Activated CD8-positive, alpha-beta memory T cell treated with anti-CD3 and anti-CD28 coated beads for 4 hours (primary cell): ENCODE measurements at places on chromosomes 3 and 15.

- no peak for DNase-seq
These were observed 213.4 kb downstream of the ZBBX start for GRCh38 chr3:167166594-167167253.

DNA sequence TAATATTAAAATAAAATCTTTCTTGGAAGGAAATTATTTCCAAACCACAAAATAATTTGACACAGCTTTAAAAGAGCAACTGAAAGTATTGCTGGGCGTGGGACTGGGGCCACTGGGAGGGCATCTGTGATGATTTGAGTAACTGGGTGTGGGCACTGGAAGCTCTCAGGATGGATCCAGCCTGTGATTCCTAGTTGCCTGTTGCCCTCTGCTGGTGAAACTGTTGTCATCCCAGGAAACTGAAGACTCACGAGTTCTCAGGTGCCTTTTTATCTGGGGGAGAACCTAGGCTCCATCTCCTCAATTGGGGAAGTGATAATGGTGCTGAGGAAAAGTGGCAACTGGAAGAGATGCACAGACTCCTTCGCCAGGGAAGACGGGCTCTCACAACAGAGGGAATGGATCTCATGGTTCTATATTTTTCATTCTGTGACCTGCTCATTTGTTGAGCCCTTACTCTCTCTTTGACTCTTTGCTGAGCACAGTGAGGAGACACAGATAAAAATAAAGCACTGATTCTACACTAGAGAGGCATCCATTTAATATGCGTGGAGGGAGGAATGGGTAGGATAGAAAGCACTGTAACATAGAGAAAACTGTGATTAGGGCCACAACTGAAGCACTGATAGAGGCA is 61.6 kb downstream of the TPRG1 start:
- no peak for DNase-seq

- no peak for DNase-seq
These were observed 358.9 kb downstream of the RBMS3 start for GRCh38 chr3:29639578-29640290.

GRCh38 chr3:124263168-124263567 is 271.2 kb upstream of the ROPN1 start:
- DNase-seq = no peak

GRCh38 chr3:45087155-45087554 is 59.0 kb downstream of the CDCP1 start:
- DNase-seq = no peak

DNA sequence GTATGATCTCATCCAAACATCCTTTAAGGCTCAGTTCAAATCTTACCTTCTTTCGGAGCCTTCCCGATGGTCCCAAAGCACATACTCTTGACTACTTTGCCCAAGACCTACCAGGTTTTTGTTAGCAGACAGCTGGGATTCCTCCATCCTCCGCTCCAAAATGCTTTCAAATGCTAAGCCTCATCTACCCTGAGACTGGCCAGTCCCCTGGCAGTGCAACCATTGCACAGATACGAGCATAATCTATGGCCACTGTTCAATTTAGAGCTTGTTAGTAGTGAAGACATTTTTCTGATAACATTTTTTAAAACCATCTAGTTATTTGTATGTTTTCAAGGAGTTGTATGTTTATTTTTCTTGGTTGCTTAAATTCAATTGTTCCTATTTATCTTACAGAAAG is 264.4 kb upstream of the NR2F2 start:
- DNase-seq = no peak

- no peak for DNase-seq
These were observed 20.9 kb downstream of the AVEN start for GRCh38 chr15:34018021-34018645.

DNA sequence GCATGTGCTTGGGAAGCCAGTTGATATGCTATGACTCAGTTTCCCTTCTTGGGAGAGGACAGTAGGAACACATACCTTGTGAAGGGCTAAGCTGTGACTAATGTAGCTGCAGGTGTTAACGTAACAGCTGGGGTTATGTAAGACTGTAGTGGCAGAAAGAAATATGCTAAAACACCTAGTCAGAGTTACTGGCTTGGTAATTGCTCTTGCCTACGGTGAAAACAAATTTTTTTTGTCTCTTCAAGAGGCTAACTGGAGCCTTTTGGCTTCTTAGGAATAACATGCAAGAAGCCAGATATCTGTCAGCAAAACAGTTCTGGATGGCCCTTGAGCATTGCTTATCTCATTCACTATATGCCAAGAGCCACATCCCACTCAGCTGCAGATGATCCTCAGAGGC is 1.4 kb downstream of the MAPKBP1 start:
- DNase-seq = no peak
